Fibroblast of upper back skin (primary cell): ENCODE measurements at places on chromosomes 4 and X.
A peak's percentile ranks its signal among the peaks of the same experiment; 100 is the strongest.

DNA sequence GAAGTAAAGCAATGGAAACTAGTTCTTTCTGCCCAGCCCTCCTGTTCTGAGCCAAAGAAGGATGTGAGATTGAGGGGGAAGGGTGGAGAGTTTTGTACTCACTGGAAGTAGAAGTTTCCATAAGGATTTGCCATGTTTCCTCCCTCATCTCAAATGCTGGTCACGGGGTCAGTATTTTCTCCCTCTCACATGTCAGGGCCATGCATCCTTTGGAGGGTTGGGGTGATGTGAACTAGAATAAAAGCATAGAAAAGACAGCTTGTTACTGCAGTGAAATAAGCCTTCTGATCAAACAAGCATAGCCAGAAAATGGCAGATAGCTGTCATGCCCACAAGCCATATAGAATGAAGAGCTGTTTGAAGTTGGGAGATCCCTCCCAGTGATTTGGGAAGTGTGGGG lies 79.7 kb downstream of the KIT start:
- no peak for DNase-seq

- peak; percentile 66 for DNase-seq
These were observed 151.3 kb upstream of the KCNIP4 start for GRCh38 chr4:22099896-22100295.

- DNase-seq, result no peak
These were observed 26.4 kb upstream of the PGM2 start for GRCh38 chr4:37799941-37800554.

DNA sequence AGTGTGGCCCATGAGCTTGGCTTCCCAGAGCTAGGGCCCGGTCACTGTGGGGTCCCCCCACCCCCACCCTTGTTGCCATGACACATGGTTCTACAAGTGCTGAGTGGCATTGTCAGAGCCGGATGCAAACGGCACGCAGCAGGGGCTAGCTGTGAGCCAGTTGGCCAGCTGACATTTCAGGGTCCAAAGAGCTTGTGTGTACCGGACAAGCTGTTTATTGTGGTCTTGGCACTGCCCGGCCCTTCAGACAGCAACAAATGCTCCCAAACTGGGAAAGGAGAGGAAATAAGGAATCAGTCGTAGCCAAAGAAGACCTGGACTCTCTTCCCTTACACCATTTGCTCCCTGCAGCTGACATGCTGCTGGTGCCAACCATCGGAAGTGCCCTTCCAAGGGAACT lies 36.8 kb downstream of the TSC22D3 start:
- no peak for DNase-seq

DNA sequence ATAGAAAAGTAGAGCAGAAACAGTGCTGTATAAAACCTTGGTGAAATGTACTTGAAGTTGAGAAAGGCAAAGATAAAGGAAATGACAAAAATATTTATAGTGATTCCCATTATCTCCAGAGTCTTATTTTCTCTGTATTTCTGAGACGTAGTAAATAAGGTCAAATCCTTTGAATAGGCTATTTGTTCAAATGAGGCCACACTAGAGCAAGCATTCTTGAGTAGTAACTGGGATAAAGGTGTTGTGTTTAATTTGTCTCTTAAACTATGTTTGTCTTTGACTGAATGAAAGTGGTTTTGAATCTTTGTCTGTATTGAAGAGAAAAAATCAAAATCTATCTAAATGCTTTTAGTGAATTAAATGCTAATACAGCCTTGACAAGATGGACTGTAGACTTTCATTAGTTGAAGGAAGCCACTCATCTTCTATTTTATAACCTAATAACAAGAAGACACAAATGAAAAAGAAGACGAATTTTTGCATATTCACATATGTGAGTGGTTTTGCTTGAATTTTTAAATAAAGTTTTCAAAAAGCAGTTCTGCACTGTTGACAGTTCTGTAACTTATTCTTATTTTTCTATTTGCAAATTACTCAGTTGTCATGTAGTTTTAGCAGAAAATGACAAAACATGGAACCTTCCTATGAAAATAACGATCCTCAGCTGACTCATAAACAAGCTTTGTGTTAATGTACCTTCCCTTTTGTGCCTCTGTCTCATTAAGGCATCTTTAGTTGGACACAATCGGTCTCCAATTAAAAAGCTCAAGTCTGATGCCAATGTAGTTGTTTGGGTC lies 94.8 kb upstream of the PCDH18 start:
- DNase-seq, result no peak

- DNase-seq, result no peak
These were observed 102.7 kb upstream of the TBC1D9 start for GRCh38 chr4:140858897-140859296.

GRCh38 chrX:13468096-13468495 lies 101.3 kb upstream of the EGFL6 start:
- DNase-seq, result no peak

DNA sequence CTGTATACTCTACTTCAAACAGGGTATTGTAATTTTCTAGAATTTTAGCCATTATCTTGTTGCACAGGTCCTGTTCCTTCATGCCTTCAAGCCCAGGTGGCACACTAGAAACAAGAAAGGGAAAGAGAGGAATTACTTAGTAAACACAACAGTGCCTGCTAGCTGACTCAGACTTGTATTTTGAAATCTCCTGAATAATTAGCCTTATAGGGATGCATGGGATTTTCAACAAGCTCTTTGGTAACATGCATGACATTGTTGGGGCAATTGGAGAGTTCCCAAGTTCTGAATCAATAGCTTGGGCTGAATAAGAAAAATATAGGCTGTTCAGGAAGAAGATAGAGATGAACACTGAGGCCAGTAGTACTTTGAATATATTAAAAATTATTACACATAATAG lies 118.8 kb downstream of the FAM13A start:
- DNase-seq, result peak; percentile 93

GRCh38 chr4:139857021-139857420 lies 191.4 kb downstream of the MGST2 start:
- no peak for DNase-seq

DNA sequence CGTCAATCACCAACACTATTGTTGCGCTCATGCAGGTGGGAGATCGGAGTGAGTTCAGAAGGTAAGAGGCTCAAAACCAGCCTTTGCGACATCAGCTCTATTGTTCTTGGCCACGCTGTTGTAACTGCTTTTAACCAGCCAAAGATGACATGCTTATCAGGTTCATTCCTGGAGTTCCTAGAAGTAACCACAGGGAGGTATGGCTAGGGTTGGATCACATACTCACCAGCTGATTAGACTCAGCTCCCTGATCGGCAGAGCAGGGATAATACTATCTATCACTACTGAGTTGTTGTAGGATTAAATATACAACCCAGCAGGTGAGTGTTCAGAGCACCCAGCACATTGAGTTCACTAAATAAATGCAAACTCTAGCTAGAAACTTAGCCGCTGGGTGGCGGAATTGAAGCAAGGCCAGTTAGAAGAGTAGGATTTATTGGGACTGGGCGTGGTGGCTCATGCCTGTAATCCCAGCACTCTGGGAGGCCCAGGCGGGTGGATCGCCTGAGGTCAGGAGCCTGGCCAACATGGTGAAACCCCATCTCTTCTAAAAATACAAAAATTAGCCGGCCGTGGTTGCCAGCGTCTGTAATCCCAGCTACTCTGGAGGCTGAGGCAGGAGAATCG lies 12.4 kb downstream of the SLC34A2 start:
- DNase-seq, result no peak

DNA sequence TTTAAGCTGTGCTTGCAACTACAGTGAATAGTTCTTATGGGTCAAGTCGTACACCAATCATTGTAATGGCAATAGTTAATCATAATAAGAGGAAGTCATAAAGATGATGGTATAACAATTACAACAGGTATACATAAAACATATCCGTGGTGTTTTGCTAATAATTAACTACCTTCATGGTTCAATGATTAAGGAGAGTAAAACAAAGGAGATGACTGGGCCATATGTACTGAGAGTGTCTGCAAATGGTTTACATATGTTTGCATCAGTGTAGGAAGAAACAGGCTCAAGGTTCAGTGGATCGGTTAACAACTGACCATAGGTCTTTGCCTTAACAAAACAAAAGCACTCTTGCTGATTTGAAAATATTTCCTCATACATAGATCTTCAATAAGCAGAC lies 253.0 kb downstream of the COX7B2 start:
- DNase-seq, result no peak

GRCh38 chr4:138555584-138555983 lies 313.4 kb upstream of the SLC7A11 start:
- no peak for DNase-seq

GRCh38 chrX:47608130-47608810 lies 11.4 kb downstream of the SYN1 start:
- no peak for DNase-seq

- DNase-seq, result no peak
These were observed 132.7 kb upstream of the TTC29 start for GRCh38 chr4:147078362-147078761.

DNA sequence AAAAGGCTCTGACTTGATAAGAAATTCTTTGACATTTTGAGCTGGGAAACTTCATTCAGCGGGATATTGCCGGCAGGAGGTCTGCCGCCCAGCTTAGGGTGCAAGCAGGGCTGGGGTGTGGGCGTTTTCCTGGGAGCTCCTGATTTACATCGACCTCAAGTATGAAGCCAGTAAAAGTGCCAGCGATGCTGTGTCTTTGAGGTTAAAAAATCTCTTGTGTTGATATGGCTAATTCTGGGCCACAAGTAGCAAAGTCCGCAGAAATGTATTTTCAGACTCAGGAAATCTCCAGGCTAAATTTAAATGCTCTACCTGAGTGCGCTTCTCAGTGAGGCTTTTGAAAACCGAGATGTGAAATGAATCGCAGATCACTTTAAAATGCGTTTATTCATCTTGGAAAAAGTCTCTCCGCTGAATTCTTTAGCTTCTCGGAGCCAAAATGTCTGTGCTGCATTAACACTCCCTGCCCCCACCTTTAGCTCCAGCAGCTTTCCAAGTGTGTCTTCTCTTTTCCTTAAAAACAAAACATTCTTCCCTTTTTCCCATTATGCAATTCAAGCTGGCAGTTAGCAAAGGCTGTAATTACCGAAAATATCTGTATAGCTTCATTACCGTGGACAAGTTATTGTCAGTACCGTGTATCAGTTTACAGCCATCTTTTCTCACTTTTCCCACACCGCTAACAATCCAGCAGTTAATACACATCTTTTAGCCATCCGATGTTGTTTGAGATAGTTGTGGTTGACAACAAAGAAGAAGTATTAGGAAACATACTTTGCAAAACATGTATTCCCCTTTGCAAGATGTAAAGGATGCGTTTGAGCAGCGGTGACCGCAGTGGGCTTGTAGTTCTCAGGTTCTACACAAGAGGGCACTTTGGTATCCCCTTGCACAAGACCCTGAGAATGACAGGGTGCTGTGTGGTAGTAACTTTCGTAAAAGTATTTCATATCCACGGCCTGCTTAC lies 136.0 kb upstream of the STX18 start:
- DNase-seq, result peak; percentile 80

DNA sequence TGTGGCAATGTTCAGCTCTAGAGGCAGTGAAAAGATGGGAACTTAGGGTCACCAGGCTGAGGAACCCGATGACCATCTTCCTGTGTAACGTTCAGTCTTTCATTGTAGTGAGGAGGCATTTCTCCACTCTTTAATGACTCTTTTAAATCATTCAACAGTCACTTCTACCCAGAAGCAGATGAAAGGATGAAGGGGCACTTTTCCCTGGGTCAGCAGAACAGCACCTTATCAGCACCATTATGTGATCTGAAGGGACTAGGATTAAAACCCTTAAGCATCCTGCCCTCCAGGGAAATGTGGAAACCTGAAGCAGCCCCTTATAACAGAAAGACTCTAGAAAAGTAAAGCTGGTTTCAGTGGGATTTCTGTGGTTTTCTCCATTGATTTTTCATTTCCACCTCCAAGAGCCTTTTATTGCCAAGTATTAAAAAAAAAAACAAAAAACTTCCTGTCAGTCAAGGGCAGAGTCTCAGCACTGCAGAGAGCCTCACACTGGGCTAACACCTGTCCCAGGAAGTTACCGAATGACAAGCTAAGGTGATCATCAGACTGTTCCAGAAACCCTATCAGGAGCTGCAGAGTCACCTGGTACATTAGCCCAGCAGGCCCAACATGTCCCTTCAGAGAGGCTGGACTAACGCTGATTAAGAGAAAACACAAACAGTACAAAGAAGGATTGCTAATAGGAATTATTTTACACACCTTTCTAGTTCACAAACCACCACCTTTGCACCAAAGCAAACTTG lies 185.9 kb downstream of the SHROOM3 start:
- DNase-seq, result no peak

GRCh38 chr4:11843927-11844326 lies 415.2 kb upstream of the HS3ST1 start:
- DNase-seq, result no peak

GRCh38 chr4:153764601-153765368 lies 5.0 kb upstream of the RNF175 start:
- DNase-seq, result no peak

GRCh38 chrX:115895678-115896329 lies 274.7 kb upstream of the AGTR2 start:
- DNase-seq, result no peak

- no peak for DNase-seq
These were observed 132.9 kb downstream of the MSL3 start for GRCh38 chrX:11890836-11891514.

- DNase-seq, result peak; percentile 31
These were observed 34.4 kb downstream of the HPF1 start for GRCh38 chr4:169723207-169723965.

DNA sequence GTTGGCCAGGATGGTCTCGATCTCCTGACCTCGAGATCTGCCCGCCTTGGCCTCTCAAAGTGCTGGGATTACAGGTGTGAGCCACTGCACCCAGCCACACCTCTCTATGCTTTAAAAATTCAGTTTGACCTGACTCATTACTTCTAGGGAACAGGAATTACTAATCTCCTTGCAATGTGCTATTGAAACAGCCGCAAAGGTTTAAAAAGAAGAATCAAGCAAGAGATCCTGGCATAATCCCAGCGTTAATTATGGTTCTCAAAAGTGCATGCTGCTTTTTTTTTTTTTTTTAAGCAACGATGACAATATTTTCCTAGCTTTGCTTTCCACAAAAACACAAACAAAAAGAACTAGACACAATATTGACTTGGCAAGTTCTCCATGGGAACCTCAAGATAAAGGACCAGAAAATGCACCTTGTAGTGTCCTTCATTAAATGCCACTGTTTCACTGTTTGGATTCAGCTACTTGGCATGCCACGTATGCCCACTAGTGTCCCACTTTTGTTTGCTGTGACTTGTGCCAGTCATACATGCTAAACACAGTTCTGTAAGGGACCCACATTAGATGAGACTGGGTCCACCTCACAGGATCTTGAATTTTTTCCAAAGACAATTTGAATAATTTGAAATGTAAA lies 112.6 kb upstream of the PPARGC1A start:
- DNase-seq, result peak; percentile 18

DNA sequence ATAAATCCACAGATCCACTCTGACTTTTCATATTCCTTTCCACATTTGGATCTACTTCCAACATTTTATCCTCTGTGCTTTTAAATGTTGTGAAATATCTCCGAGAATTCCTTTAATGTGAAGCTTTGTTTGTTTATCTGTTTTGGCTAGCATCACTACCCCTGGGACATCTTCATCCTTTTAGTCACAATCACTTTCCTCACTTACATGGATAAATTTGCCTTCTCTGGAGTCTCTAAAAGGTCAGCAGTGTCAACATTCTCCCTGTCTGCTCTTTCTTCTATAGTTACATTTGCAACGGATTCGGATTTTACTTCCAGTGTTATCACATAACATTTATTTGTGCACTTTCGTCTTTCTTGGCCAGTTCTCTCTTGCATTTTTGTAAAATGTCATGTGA lies 34.2 kb upstream of the LRAT start:
- no peak for DNase-seq
